ENCODE measurements at places on chromosomes 3 and 15.
A peak's percentile ranks its signal among the peaks of the same experiment; 100 is the strongest.

DNA sequence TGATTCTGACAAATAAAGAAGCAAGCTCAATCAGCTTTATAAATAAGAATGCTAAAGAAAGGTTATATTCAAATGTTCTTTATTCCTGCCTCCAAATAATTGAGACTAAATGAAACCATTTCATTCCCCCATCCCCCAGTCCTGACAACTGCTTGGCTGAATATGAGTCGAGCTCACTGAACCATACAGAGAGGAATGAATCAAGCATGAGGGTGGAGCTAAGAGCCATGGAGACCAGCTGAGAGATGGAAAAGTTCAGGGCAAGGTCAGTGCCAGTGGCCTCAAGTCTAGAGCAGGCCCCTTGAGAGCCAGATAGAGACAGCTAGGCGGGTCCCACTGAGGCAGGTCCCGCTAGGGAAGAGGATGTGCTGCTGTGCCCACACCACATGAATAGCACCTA, 188.7 kb upstream of the EIF1B start:
- no peak for DNase-seq

DNA sequence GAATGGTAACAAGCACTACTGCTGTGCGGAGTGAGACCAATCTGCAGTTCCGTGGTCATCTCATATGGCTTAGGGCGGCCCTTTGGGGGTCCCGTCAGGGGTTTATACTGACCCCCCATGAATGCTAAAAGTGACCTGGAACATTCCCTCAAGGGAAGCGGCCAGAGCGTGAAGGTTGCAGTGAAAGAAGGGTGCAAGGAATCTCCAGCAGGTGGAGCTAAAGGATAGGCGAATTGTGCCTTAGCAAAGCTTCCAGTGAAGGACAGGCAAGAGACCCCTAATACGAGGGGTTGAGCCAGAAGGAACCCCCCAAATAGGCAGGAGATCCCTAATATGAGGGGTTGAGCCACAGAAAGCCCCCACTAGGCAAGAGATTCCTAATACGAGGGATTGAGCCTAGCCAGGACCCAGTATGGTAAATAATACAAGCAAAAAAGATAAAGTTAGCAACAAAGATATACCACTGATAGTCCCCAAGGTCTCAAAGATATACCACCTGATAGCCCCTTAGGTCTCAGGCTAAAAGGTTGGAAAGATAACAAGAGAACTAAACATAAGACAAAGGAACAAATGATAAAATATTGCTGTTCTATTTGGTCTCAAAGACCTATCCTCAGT, 32.8 kb downstream of the ZNF589 start:
- peak; percentile 9 for DNase-seq

GRCh38 chr15:101325263-101326025, 30.4 kb upstream of the SNRPA1 start:
- DNase-seq = no peak

DNA sequence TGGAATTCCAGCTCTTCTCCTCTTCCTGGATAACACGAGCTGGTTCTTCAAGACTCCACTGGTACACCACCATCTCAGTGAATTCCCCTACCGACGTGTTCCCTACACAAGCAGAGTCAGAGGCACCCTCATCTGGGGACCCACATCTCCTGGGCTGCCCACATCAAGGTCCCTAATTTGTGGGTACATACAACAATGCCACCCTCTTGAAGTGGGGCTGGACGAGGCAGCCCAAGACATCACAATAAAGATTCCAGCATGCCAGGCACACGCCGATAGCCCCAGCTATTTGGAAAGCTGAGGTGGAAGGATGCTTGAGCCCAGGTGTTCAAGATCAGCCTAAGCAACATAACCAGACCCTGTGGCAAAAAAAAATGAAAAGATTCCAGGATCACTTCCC, 221.2 kb upstream of the LINGO1 start:
- no peak for DNase-seq

Measured in stimulated activated CD4-positive, alpha-beta T cell treated with anti-CD3 and anti-CD28 coated beads, Interleukin-15, amount 100 ng/mL, for 1 hour (primary cell).